Hematopoietic multipotent progenitor cell treated with erythropoietin and hydrocortisone succinate and interleukin-3 and kit ligand, for 15 days (in vitro differentiated cells): ENCODE measurements at places on chromosomes 3 and 15.

DNA sequence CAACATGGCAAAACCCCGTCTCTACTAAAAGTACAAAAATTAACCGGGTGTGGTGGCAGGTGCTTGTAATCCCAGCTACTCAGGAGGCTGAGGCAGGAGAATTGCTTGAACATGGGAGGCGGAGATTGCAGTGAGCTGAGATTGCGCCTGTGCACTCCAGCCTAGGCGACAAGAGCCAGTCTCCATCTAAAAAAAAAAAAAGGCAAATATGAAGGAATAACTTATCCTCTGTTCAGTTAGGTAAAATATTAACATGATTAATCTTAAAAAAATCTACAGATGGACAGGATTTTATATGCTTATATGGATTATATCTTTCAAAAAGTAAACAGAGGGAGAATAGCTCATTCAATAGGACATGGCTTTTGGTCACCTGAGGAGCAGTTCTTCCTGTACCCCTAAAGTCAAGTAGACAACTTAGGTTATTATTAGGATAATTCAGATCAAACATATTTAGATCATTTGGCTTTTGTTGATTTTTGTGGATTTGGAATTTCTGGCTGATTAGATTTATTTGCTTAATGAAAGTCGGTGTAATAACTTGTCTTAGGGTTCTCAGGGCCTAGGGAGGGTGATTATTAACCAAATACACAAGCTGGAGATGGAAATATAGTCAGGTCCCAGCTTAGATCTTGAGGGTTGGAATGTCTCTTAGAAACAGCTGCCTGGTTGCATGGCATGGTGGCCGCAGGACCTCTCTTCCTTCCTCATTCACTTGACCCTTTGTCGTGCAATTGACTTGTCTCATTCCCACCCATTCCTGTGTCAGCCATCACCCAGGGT, 82.1 kb upstream of the ONECUT1 start:
- no peak for DNase-seq

- no peak for DNase-seq
These were observed 64.6 kb upstream of the FHIT start for GRCh38 chr3:61315871-61316270.

GRCh38 chr3:64267721-64268604, 42.7 kb upstream of the PRICKLE2 start:
- DNase-seq = no peak

DNA sequence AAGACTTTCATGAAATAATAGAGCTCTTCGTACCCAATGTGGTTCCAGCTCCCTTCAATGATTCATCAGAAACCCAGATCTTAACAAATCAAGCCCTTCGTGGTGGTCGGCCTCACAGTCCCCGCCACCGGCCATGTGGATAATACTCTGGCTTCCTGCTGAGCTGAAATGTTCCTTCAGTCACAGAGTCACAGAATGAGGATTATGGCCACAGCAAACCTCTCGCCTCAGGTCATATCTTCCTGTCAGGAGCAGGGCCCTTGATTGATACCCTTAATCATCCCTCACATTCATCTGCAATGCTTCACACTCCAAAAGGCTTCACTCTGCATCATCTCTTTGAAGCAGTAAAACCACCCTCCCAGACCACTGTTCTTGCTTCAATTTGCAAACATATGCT, 452.6 kb downstream of the OCA2 start:
- DNase-seq = no peak

GRCh38 chr3:38367779-38368178, 21.2 kb downstream of the XYLB start:
- DNase-seq = no peak

- DNase-seq = peak; percentile 21
These were observed 193.5 kb downstream of the FOXP1 start for GRCh38 chr3:71389911-71390573.

- no peak for DNase-seq
These were observed 26.2 kb upstream of the ANXA2 start for GRCh38 chr15:60424006-60424405.
